Spleen (tissue), 13 donors: ENCODE measurements at places on chromosomes 13 and 19. TPM values are rescaled to one million over a fixed set of nuclear protein-coding genes. Genes with fewer than 3 reads are reported as not detected.

- peak; percentile 85 for DNase-seq
These were observed at the start of gene ATP7B for GRCh38 chr13:52010890-52011631. Gene ATP7B (minus strand): TSS chr13:52011450. CDS start chr13:52011337, 113 bp downstream.

GRCh38 chr13:63948045-63948444 lies 2532.4 kb upstream of the PCDH20 start:
- DNase-seq, result no peak

- no peak for DNase-seq
These were observed 4.0 kb downstream of the PDS5B start for GRCh38 chr13:32590266-32590665.

DNA sequence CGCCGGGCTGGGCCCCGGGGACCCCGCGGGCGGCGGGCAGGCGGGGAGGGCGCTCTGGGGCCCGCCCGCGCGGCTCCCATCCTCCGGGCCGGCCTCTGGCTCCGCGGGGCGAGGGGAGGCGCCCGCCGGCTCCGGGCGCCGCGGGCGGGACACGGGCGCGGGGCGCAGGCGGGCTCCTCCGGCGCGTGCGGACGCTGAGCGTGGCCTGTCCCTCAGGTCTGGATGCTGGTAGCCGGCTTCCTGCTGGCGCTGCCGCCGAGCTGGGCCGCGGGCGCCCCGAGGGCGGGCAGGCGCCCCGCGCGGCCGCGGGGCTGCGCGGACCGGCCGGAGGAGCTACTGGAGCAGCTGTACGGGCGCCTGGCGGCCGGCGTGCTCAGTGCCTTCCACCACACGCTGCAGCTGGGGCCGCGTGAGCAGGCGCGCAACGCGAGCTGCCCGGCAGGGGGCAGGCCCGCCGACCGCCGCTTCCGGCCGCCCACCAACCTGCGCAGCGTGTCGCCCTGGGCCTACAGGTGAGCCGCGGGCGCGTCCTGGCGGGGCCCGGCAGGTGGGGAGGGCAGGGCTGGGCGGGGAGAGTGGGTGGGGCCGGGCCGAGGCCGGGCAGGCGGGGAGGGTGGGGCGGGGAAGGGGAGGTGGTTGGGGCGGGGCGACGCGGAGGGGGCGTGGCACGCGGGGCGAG lies 420 bp downstream of the IL17D start:
- peak; percentile 95 for DNase-seq

DNA sequence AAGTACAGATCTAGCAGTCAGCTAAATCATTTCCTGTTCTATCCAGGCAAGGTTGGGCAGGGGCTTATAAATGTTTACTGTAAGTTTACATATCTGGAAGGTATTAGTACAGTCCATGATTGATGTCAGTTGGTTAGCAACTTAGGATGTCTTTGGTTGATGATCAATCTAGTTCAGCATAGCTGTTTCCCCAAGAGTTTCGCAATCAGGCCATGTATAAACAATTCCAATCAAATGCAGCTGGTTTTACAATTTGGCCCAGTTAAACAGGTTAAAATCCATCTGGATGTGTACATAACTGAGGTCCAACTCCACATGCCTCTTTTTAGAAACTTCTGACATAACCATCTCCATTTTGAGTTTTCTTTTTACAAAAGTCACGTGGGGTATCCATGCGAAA lies 6.9 kb downstream of the ZNF221 start:
- DNase-seq, result no peak

GRCh38 chr13:102033857-102034331 lies 368.0 kb downstream of the FGF14 start:
- DNase-seq, result no peak

DNA sequence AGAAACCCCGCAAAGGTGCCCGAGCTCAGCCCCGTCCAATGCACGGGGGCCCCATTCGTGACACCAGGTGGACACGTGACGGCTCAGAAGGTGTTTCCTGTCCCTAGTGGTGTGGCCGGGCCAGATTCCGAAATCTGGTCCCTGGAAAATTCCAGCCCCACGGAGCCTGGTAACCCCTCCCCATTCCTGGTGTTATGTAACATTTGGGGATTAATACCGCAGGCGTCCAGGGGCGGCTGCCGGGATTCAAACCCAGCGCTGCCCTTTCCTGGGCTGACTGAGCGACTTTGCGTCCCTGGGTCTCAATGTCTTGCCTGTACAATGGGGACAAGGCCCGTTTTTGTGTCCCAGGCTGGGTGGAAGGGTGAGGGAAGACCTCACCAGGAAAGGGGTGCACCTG lies 1.0 kb upstream of the PLK5 start:
- DNase-seq, result no peak

GRCh38 chr19:8239528-8240273 lies 30.5 kb downstream of the CERS4 start:
- no peak for DNase-seq

Gene ZNF480
- 9.8 TPM for total RNA-seq

Gene RHPN2
- total RNA-seq, result 1.4 TPM

Gene MAG
- total RNA-seq, result 35.6 TPM

Gene CD37
- total RNA-seq, result 365 TPM
